Activated CD4-positive, alpha-beta T cell treated with anti-CD3 and anti-CD28 coated beads, Interleukin-2, amount 50 U/mL, for 16 hours (primary cell): ENCODE measurements at places on chromosomes 16 and 17.

DNA sequence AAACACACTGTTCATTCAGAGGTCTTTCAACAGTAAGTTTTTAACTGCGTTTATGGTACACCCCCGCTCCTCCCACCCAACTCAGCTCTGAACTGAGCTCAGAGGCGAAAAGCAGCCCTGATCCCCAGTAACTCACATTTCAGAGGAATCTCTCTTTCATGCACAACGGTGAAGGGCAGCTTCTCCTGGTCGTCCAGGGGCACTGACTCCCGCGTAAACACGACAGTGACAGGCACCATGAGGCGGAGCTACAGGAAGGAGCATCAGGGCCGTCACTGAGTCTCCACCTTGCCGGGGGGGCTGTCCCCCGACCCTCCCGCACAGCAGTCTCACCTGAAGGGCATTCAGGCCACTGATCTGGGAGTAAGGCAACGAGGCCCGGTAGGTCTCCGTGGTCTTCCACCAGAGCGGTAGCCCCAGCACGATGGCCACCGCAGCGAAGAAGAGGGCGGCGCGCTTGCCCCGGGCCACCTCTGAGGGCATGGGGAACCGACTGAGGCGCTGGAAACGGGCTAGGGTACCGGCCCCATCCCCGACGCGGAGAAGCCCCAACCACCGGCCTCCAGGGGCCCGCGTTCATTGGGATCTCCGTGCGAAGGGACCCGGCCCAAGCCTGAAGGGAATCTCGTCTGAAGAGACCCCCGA, 486 bp downstream of the PIGS start:
- DNase-seq: peak; percentile 44

GRCh38 chr16:90010676-90011507, 8.4 kb downstream of the DBNDD1 start:
- DNase-seq: no peak

- no peak for DNase-seq
These were observed 9.4 kb downstream of the RPL19 start for GRCh38 chr17:39209317-39210092.

- DNase-seq: no peak
These were observed 7.6 kb downstream of the SGSH start for GRCh38 chr17:80212511-80212910.

DNA sequence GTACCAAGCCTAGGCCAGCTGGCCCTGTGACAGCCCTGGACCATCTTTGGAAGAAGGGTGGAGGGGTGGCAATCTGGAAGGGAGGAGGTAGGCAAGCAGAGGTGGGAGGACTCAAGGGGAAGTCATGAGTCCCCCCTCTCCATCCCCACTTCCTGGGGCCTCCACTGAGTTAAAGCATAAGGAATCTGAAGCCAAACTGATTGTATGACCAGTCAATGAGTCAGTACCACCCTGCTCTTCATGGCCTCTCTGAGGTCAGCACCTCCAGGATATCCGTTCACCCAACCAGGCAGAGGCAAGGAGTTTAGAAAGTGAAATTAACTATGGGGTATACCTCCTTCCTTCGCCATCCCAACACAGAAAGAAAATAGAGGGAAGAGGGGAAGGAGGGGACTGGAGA, 272.7 kb downstream of the SOX9 start:
- no peak for DNase-seq

DNA sequence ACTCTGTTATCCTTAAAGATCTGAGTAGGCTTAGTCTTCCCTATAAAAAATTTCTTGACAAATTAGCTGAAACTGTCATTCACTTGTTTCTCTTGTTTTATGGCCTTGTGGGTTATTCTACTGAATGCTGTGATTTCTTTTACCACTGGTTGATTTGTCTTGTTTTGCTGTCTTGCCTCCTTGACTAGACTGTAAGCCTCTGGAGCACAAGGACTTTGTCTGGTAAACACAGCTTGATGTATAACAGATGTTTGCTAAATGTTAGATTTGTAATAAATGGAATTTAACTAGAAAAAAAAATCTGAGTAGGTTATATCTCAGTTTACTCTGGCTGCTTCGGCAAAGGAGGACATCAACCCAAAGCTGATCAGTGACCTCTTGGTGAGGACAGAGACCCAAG, 21.6 kb downstream of the VAC14 start:
- no peak for DNase-seq

- no peak for DNase-seq
These were observed 9.1 kb downstream of the CRHR1 start for GRCh38 chr17:45792995-45793755.

- peak; percentile 17 for DNase-seq
These were observed 45.0 kb downstream of the CDH13 start for GRCh38 chr16:82671741-82672140.

DNA sequence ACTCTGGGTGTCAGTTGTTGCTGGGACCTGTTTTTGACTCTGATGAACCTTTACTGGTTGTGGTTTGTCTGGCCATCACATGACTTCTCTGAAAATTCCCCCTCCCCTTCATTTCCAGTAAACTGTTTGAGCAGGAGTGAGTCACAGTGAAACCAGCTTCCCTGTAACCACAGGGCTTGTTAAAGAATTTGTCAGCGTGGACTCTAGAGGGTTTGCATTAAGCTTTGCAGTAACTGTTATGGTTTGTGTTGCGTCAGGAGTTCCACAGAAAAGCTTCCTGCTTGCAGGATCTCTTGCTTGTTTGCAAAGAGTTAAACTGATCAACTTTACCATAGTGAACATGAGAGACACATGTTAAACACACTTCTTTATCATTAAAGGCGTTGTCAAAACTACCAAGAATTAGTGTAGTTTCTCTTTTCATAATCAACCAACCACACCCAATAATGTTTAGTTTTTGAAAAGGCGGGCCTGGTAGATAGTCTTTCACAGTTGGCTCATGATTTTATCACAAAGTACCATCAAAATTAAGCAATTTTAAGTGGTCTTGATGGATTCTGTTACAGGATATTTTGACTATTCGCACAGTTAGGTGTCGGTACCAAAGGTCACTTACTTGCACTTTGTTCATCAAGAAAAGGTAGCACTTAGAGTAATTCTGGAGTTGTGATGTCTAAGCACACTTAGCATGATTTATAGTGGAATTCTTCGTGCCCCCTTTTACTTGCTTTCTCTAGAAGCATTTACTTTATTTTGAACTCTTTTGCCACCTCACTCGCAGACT, 79.3 kb downstream of the VMP1 start:
- peak; percentile 98 for DNase-seq

DNA sequence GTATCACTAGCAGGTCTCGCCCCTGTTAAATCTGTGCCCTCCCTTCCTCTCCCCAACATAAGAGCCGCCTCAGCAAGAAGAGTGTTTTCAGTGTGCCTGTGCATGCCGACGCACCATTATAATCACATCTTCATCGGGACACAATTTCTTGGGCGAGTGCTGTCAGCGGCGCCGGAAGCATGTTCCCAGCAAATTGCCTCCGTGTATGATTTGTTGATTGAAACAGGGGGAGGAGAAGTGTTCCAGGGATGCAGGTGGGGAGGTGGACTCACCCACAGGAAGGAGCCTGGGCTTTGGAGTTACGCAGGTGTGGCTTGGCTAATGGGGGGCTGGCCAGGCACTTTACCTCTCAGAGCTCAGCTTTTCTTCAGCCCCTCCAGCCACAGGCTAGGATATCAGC, 53.6 kb downstream of the SPACA3 start:
- DNase-seq: no peak

DNA sequence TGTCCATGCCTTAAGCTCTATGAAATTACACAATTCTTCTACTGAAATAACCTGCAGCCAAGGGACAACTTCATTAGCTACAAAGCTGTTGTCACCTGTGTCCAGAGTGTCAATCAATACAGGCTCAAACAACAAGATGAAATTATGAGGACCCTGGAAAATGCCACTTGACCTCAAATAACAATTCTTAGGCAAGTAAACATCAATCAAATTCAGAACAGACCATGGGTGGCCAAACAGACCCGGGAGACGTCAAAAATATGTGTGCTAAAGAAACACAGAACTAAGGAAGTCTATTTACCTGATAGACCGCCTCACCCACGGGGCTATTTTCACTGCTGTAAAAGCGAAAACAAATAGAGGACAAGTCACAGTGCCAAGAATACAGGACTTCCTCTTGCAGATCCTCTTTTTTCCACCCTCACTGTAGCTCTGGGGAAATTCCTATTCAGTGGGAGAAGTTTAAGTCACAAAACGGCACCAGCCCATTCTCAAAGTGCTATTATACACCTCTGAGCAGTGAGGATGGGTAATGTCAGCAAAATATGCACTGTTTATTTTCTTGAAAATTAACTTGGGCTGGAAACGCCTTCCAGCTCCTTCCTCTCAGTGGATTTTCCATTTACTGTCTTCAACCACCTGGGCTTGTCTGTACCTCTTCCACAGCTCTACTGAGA, 2.7 kb downstream of the LITAF start:
- peak; percentile 30 for DNase-seq

- DNase-seq: peak; percentile 91
These were observed 579 bp upstream of the CYBA start for GRCh38 chr16:88651276-88651988.

- DNase-seq: no peak
These were observed 13.8 kb upstream of the KCNJ18 start for GRCh38 chr17:21678393-21679081.

DNA sequence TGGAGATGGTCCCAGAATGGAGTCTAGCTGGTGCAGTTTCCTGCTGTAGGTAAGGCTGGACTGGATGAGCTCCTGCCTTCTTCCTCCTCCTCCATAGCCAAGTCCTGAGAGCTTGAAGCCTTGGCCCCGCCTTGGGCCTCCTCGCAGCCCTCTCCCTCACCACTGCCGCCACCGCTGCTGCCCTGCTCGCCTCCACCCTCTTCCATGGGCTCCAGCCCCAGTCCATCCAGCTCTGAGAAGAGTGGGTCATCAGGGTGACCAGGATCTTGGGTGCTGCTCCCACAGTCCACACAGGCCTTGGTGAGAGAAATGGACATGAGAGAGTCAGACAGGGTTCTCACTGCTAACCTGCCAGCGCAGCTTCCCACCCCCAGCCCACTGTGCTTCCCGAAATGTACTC, 11.2 kb downstream of the PER1 start:
- DNase-seq: no peak

DNA sequence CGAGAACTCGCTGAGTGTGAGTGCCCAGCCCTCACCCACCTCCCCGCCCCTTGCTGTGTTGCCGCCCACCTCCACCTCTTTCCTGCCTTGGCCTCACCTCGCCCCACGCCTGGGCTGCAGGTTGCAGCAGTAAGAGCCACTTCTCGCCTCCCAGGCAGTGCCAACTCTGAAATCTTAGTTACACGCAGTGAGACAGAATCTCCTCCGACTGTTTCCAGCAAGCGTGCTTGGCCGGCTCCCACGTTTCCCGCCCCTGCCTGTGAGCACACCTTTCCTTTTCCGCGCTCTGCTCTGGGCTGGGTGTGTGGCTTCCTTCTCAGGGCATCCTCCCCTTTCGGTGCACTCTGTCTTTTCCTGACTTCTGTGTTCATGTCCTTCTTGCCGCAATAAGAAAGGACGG, 5.7 kb downstream of the ENGASE start:
- no peak for DNase-seq

- no peak for DNase-seq
These were observed 27.1 kb downstream of the HNF1B start for GRCh38 chr17:37717627-37718323.

GRCh38 chr17:14004927-14005620, 64.2 kb upstream of the COX10 start:
- DNase-seq: no peak

DNA sequence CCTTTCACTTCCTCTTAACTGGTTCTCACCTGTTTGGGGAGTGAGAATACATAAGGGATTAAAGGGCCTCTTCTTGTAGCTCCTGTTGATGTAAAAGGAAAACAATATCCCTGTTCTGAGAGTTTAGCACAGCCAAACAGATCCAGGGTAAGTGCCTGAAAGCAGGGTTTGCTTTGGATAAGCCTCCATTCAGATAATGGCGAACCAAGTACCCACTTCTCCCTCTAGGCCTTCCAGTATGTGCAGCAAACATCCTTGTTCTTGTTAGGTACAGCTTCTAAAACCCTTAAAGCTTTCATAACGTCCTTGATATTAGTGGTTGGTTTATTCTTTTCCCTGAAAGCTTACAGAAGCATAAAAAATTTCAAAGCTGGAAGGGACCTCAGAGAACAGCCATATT, 130.6 kb upstream of the DNAH9 start:
- DNase-seq: no peak

DNA sequence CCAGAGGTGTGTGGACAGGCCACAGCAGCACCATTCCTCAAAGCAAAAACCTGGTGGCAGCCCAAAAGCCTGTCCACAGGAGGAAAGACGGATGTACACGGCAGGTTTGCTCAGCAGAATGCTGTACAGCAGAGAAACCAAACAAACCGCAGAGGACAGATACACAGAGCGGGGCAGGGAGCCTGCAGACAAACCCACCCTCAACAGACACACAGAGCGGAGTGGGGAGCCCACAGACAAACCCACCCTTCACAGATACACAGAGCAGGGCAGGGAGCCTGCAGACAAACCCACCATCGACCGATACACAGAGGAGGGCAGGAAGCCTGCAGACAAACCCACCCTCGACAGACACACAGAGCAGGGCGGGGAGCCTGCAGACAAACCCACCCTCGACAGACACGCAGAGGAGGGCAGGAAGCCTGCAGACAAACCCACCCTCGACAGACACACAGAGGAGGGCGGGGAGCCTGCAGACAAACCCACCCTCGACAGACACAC, 53.0 kb upstream of the METRNL start:
- DNase-seq: no peak
